WERI-Rb-1 (cell line): ENCODE measurements at places on chromosomes 4 and X.

DNA sequence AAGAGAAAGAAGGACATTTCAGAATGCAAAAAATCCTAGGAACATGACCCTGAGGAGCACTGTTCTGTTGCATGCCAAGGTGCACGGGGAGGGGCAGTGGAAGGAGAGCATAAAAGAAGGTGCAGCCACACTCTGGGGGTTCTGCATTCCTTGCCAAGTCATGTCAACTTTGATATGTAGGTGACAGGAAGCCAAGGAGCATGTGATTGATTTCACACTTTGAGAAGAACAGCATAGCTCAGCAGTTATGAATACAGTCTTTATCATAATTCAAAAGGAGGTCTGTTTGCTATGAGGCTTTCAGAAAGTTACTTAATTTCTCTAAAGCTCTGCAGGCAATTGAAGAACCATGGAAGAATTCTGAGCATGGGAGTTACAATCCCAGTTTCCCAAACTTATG is 50.6 kb downstream of the SCFD2 start:
- DNase-seq: no peak

- no peak for DNase-seq
These were observed 35.2 kb downstream of the SLC25A5 start for GRCh38 chrX:119503484-119503861.

DNA sequence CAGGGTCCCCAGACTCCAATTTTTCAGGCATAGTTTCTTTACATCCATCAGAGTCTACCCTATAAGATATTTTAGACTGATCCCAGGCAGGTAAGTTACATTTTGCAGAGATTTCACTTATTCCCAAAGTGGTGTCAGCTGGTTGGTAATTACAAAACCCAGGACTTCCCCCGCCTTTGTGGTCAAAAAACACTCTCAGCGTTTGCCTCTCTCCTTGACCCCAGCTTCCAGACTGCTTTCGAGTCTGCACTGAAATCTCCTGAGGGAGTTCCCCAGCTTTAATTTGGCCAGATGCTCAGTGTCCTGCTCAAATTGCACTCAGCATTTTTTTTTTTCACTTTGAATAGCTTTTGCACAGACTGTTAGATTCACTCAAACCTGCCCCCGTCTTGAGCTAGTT is 11.2 kb upstream of the AMOT start:
- no peak for DNase-seq

- DNase-seq: no peak
These were observed 150.6 kb downstream of the ADAMTS3 start for GRCh38 chr4:72418458-72418857.

DNA sequence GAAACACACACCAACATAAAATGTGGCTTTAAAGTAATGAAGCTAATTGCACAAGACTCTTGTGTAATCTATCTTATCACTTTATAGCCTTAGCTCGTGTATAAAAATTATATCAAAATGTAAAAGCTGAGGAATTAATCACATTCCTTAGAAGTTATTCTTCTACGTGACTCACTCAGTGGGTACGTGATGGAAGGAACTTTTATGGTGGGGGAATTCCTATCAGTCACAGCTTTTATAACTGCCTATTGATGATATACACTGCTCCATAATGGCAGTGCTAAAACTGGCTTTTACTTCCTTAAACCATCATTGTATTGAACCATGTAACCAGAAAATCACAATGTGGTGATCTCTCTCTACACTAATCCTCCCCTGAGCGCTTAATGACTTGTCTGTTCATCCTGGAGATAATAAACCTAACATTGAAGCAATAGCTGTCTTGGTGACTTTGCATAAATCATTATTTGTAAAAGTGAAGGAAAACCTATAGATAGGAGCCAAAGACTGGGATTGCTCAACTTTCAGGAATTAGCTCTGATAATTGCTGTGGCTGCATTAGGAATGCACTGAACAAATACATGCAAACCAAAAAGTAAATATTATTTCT is 276.7 kb downstream of the GBA3 start:
- DNase-seq: no peak

GRCh38 chrX:45517090-45517973 is 316.7 kb upstream of the DIPK2B start:
- no peak for DNase-seq

DNA sequence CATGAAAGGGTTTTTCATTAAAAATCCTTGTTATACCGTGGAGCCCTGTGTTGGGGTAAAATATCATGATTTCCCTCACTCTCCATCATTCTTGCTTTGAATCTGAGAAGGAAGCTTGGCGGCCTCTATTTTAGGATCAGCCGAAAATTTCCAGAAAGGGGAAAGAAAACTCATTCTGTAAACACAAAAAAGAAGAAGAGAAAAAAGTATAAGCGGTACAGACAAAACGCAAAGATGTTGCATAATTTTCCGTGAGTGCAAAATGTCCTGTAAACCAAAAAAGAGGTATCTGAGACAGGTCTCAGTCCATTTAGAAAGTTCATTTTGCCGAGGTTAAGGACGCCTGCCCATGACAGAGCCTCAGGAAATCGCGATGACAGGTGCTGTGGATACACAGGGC is 5.3 kb downstream of the CSF2RA start:
- no peak for DNase-seq

GRCh38 chr4:15668566-15669435 is 12.8 kb upstream of the FAM200B start:
- DNase-seq: no peak
